Naive B cell (primary cell): ENCODE measurements at places on chromosomes 7 and 10. TPM values are rescaled to one million over a fixed set of nuclear protein-coding genes. Genes with fewer than 3 reads are reported as not detected.

Gene NPC1L1
- not detected for polyA plus RNA-seq

Gene KCP
- 0.78 TPM for polyA plus RNA-seq

Gene AFAP1L2
- polyA plus RNA-seq, result 4.3 TPM

Gene C10orf105
- polyA plus RNA-seq, result not detected

Gene ZNRF2
- 3.7 TPM for polyA plus RNA-seq

Gene UCMA
- not detected for polyA plus RNA-seq

Gene IRF5
- 55.3 TPM for polyA plus RNA-seq

Gene FEZF1
- polyA plus RNA-seq, result not detected

Gene PIP
- polyA plus RNA-seq, result not detected

Gene TMEM229A
- polyA plus RNA-seq, result not detected
